ENCODE measurements at places on chromosomes 12 and 14. TPM values are rescaled to one million over a fixed set of nuclear protein-coding genes. Genes with fewer than 3 reads are reported as not detected.

- no peak for DNase-seq
These were observed 54.3 kb upstream of the FRMD6 start for GRCh38 chr14:51597261-51598001.

Gene CLBA1
- total RNA-seq, result 3.0 TPM

GRCh38 chr14:67580336-67581171 lies 19.5 kb downstream of the PIGH start:
- DNase-seq, result peak; percentile 52

Gene BLTP3B
- total RNA-seq, result 29.6 TPM

Gene PPP1R13B
- total RNA-seq, result 15.8 TPM

Gene PLA2G1B
- total RNA-seq, result not detected

DNA sequence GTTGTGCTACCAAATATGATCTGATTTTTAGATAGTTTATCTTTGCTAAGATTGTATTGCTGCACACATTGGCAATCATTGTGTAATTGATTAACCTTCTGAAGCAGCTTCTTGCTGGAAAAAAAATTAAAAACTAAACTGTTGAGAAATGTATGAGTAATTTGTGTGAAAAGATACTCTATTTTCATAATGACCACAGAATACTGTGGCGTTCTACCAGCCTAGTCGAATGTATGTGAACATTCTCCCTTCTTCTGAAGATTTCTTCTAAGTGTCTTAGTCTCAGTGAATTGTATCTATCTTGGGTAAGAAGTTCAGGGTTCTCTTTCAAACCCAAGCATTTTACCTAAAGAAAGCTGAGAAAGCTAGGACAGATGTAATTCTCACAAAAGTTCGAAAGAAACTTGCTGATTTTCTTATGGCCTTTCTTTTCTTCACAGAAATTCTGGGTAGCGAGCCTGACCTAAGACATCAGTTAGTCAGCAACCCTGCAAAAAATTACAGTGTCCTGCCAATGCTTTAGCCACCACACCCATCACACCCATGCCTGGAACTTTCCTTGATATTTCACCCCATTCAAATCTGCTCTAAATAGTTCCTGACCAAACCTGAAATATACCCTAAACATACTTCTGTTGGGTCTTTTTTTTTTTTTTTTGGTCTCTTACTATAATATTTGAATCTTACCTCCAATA lies 27.1 kb upstream of the C12orf71 start:
- DNase-seq, result no peak

Gene NR1H4
- total RNA-seq, result not detected
